Progenitor cell of endocrine pancreas (in vitro differentiated cells): ENCODE measurements at places on chromosomes 12 and 14. TPM values are rescaled to one million over a fixed set of nuclear protein-coding genes. Genes with fewer than 3 reads are reported as not detected.

DNA sequence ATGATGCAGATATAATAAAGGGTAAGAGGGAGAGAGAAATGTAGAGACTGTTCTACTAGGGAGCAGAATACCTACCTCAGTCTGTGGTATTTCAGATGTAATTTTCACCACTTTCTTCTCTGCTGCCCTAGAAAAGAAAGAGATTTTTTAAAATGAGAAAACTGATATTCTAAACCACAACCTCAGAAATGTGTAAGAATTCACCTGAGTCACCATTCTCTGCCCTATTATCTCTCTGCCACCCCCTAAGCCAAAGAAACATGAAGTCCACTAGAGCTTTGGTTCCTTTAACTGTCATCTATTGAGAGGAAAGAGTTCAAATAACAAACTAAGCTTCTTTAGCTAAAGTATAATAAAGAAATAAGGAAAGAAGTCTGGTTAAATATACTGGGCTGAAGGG, 21.6 kb downstream of the SARNP start:
- H3K27me3 ChIP-seq, result no peaks in the 10 kb centered on the region
- H3K4me1 ChIP-seq, result peaks cover 6% of the 10 kb centered on the region
- DNase-seq, result no peak
- peaks cover 12% of the 10 kb centered on the region for H3K36me3 ChIP-seq

DNA sequence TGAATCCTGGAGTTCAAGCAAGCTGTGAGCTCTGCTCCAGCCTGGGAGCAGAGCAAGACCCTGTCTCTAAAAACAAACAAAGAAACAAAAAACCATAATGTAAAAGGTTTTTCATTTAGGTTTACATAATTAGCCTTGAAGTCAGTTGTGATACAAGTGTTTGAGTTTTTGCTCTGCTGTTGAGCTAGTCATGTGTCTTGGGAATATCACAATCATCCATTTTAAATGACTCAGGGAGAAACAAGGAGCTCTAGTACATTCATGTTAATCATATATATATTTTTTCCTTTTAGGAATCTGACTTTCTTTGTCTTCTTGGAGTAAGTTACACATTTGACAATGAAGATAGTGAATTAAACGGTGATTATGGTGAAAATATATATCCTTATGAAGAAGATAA, 12.9 kb downstream of the MIA2 start:
- no peaks in the 10 kb centered on the region for H3K36me3 ChIP-seq
- H3K4me1 ChIP-seq, result no peaks in the 10 kb centered on the region
- H3K27ac ChIP-seq, result no peak overlapping the region
- H3K27me3 ChIP-seq, result no peaks in the 10 kb centered on the region

GRCh38 chr14:79467835-79468234, 743.5 kb downstream of the DIO2 start:
- H3K4me3 ChIP-seq, result no peak overlapping the region
- H3K27ac ChIP-seq, result no peak overlapping the region
- H3K36me3 ChIP-seq, result peaks cover 2% of the 10 kb centered on the region

DNA sequence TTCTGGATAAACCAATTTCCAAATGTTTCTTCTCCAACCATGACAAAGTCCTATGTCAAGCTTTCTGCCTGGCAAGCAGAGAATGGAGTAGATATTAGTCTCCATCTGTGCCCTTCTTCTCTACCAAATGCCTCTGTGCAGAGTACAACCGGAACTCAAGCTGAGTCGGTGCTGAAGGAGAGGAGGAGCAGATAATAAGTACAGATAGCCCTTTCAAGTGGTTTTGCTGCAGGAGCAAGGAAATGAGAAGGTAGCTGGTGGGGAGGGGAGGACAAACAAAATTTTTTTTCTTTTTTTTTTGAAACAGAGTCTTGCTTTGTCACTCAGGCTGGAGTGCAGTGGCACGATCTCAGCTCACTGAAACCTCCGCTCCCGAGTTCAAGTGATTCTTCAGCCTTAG, 14.2 kb upstream of the HELB start:
- no peaks in the 10 kb centered on the region for H3K36me3 ChIP-seq
- no peak for DNase-seq
- no peak overlapping the region for H3K27ac ChIP-seq

GRCh38 chr12:89427508-89428156, 75.3 kb upstream of the DUSP6 start:
- H3K27me3 ChIP-seq, result no peaks in the 10 kb centered on the region
- H3K4me1 ChIP-seq, result peaks cover 3% of the 10 kb centered on the region
- no peak for DNase-seq
- H3K27ac ChIP-seq, result no peak overlapping the region
- H3K36me3 ChIP-seq, result peaks cover 24% of the 10 kb centered on the region
- no peak overlapping the region for H3K4me3 ChIP-seq

DNA sequence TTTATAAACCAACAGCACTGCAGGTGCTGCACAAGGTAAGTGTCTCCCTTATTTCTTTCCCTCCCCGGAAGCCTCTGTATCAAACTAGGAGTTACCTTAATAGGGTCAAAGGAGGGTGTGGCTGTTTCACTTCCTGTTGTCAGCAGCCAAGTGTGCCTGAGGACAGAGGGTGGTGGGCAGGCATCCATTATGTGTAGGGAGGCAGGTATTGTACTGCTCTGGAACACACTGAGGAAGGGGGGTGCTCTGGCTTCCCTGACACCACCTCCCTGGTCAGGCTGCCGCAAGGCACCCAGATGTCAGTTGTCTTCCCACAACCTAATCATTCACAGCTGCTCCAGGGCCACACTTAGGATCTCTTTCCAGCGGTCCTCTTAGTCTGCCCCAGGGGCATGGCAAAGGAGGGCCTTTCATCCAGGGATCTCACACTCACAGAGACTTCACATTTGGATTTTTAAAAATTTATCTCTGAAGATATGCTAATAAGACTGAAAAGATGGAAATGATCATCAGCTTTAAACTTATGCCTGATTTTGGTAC, 132.0 kb upstream of the ARHGAP5 start:
- H3K27ac ChIP-seq, result no peak overlapping the region
- peaks cover 19% of the 10 kb centered on the region for H3K27me3 ChIP-seq
- no peaks in the 10 kb centered on the region for H3K36me3 ChIP-seq
- H3K4me1 ChIP-seq, result peaks cover 36% of the 10 kb centered on the region

GRCh38 chr12:44367916-44368315, 508.2 kb downstream of the NELL2 start:
- H3K4me1 ChIP-seq, result peaks cover 3% of the 10 kb centered on the region
- H3K27ac ChIP-seq, result no peak overlapping the region
- DNase-seq, result no peak
- no peak overlapping the region for H3K4me3 ChIP-seq

DNA sequence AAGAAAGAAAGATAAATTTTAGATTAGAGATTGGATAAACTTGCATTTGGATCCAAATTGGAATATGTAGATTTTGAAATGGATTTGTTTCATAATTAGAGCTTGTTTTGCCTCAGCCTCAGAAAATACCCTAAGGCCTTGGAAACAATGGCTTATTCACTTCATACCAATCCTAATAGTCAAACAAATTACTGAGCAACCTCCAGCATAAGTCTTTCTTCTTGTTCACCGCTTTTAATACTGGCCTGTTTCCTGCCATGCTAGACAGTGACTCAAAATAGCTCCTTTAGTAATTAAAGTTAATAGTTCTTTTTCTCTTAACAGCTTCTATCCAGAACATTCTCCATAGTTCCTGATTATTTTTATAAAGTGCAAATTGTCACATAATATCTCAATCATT, 110.9 kb upstream of the DNM1L start:
- H3K4me1 ChIP-seq, result peaks cover 52% of the 10 kb centered on the region
- H3K4me3 ChIP-seq, result no peak overlapping the region
- no peak overlapping the region for H3K27ac ChIP-seq
- no peaks in the 10 kb centered on the region for H3K27me3 ChIP-seq

The PRH2 gene
- total RNA-seq, result not detected in 2 replicates

The KRT82 gene
- not detected in 2 replicates for total RNA-seq

The NGB gene
- not detected in 2 replicates for total RNA-seq

The SMIM41 gene
- not detected in 2 replicates for total RNA-seq

The CRACR2A gene
- total RNA-seq, result 3.0 and 3.3 TPM in 2 replicates

The C14orf132 gene
- 49.6 and 58.3 TPM in 2 replicates for total RNA-seq
